ENCODE measurements at places on chromosomes 4 and X.

- no peak for DNase-seq
Observed at GRCh38 chr4:8510611-8511285, 69.4 kb upstream of the GPR78 start.

DNA sequence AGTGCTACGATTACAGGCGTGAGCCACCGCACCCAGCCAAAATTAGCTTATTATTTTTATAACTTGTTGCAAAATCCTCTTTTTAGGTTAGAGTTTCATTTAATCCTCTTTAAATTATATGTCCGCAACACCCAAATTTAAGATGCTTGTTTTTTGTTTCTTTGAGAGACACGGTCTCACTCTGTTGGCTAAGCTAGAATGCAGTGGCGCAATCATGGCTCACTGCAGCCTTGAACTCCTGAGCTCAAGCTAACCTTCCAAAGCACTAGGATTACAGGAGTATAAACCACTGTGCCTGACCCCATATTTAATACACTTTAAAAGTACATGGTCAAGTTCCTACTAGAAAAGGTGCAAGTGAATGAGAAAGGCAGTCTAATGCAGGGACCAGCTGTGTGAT, 2.2 kb downstream of the RBBP7 start:
- DNase-seq: no peak

DNA sequence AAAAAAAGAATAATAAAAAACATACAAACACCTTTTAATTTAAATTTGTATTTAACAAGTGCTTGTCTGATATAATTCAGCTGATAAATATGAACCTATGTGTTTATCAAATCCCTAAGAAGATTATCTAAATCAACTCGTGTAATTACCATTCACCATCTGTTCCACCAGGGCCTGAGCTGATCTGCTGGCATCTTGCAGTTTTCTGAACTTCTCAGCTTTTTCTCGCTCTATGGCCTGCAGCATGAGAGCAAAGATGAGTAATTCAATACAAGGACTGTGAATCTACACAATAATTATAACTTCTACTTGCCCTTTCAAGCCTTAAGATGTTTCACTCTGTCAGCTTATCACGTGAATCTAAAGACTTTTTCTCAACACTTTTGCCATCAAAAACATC, 709.7 kb downstream of the DMD start:
- no peak for DNase-seq

- no peak for DNase-seq
Observed at GRCh38 chr4:165874072-165874790, 1.2 kb downstream of the TLL1 start.

- no peak for DNase-seq
Observed at GRCh38 chrX:105647749-105648148, 174.6 kb upstream of the NRK start.

GRCh38 chr4:12545812-12546211, 938.3 kb downstream of the RAB28 start:
- no peak for DNase-seq

GRCh38 chrX:19881559-19881958, 5.8 kb downstream of the SH3KBP1 start:
- DNase-seq: no peak

DNA sequence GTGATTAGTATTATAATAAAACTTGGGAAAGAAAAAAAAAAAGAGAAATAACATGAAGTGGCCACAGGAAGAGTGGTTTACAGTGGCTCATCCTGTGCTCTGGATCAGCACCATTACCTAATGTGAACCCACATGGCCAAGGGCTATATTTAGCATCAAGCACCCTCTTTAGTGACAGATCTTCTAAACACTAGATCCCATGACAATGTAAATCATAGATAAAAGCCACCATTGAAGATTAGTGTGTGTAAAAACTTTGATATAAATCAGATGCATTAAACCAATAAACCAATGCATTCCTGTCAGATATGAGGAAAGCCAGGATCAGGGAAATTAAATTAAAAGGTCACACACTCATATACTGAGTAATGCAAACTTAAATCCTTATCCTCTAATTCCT, 400.6 kb upstream of the MAGEB18 start:
- no peak for DNase-seq

GRCh38 chr4:88320224-88320779, 35.9 kb upstream of the PPM1K start:
- no peak for DNase-seq

DNA sequence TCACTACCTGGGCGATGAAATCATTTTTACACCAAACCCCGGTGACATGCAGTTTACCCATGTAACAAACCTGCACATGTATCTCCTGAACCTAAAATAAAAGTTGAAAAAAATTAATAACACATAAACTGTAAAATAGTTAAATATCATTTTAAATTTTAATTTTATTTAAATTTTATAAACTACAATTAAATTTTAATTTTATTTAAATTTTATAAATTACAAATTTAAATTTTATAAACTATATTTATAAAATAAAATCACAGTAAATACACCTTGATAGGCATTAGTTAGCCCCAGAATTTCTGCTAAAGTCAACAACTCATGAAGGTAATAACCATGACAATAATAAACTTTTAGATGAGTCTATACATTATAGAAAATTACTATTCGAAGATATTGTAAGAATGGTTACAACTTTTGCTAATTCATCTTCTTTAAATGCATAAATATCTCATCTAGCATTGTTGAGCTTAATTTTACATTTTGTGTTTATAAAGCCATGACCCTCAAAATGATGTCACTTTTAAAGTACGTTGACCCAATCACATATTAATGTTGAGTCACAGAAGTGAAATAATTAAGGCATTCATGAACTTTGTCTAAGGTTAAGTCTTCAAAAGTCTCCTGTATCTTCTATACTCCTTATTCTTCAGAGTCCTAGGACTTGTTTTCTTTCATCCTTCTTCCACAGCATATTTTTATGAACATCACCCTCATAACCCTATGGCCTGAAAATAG, 755.8 kb upstream of the LCORL start:
- DNase-seq: no peak

DNA sequence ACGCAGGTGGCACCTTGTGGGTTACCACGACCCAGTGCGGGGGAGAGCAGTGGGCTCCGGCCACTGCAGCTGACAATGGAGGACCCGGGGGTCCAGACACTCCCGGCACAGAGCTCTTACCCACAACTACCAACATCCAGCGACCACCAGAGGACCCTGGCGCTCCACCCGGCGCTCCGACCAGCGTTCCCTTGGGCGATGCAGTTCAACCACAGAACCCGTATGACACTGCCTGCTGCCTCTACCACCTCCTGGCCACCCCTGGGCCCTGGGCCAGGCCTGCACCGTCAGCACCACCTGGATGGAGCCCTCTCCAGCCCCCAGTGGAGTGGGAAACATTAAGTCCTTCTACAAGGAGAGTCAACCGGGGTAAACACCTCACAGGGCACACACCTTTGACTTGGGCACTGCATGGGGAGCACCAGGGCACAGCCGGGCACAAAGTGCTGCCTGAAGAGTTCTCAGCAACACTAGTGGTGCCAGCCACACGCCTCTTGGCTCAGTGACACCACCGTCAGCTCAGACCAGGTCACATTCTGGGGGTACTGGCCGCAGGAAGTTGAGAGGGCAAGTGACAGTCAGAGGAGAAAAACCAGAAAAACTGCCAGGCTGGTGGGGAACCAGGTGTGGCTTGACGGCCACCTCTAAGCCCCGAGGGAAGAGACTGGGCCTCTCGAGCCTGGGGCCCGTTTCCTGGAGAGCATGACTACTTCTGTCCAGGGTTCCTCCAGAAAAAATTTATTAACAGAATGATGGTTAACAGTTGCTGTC, 2.6 kb downstream of the CTBP1 start:
- DNase-seq: no peak

GRCh38 chr4:52377563-52377962, 281.5 kb downstream of the USP46 start:
- DNase-seq: no peak

DNA sequence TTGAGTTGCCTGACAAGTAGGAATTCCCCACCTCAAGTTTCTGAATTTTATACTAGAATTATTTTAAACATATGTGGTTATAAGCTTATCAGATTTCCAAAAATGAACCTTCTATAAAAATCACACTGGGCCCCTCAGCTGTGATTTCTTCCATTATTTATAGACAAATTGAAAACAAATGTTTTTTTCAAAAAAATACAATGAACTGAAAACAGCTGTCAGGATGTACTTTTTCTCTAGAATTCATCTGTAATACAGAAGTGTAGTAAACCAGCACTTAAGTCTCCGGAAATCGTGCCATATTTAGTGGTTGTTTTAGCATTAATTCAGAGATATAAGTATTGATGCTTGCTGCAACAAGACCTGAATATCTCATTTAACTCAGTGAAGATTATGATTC, 74.0 kb downstream of the SPRY1 start:
- no peak for DNase-seq

DNA sequence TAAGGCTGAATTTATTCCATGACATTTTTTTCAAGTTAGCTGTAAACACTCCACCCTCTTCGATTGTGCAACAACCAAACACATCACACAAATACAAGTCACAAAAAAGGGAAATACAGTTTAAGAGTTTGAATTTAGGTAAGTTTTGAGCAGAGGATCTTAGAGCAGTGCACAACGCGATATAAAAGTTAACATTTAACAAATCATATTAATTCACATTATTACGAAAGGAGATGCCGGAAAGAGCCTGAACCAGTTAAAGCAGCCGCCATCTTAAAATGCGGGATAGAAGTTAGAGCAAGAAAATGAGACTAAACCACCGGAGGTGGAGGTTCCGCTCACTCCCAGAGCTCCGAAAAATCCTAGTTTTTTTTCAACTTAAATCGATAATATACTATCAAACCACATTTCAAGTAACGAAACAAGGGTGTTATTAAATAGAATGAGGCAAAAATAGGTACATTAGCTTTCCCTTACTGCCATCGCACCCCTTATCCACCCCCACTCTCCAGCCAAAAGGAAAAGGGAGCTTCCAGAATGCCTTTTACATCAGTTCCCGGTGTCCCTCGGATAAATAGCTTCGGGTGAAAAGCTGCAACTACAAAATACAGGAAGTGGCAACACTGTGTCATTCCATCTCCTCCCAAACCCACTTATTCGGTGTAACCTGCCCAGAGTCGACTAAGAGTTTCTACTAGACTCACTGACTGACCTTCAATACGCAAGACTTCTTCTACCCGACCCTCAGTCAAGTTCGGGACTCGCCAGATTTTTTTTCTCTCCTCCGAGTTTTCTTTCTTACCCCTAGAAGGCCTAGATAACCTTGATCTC, 1.9 kb downstream of the UBE2D3 start:
- peak; percentile 10 for DNase-seq

DNA sequence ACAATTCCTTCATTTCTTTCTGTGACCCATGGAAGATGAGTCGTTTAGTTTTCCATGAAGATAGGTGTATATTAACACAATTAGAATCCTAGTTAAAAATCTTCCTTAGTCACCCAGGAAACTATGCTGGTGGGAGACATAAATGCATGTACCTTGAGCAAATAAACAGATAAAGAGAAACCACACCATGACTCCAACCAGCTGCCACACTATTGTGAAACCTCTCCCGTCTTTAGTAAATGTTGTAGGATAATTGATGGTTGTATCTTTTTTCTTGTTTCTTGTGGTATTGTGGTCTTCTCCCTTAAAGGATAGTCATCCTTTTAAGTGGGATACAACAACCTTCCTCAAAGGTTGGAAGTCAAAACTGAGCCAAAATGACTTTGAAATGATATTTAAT, 103.8 kb upstream of the LEF1 start:
- no peak for DNase-seq

DNA sequence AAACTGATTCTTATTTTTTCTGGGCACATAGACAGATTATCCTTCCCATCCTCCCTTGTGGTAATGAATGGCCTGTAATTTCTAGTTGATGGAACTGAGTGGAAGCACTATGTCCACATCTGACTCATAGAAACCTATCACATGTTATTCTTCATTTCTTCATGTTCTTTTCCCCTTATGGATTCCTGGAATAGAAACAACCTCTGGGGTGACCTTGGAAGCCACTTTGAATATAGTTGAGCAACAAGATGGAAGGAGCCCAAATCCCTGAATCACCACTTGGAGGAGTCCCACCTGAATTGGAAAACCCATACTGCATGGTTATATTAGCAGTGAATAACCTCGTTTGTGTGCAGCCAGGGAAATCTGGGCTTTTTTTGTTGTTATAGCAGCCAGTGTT, 137.8 kb downstream of the MID1IP1 start:
- DNase-seq: no peak

DNA sequence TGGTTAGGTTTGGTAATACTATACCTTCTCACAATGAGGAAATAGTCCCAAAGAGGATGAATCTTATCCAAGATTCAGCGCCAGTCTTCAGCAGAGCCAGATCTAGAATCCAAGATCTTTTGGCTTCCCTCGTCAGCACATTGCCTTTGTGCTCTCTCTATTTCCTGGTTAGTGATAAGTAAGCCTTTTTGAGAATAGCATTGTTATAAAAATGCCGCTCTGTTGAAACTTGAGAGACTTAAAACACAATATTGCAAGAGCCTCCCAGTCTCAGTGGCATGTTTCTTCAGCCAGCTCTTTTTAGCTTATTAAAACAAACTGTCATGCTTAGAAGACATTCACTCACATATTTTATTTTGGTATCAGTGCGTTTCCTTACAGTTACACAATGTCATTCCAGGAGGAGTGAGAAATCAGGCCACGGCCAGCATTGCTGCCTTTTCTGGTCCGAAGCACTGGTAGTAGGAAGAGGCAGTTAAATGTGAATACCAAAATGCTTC, 141.4 kb downstream of the KLHL8 start:
- DNase-seq: no peak

DNA sequence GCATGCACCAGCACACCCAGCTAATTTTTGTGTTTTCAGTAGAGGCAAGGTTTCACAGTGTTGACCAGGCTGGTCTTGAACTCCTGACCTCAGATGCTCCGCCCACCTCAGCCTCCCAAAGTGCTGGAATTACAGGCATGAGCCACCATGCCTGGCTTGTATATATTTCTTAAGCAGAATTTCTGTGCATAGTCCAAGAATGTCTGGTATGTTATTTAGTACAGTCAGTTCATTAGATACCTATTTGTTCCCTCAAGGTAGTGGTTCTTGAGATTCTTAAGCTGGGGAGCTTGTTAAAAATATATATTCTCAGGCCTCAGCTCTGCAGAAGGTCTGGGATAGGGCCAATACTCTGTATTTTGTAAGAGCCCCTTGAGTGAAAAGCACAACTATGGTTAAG, 4.6 kb upstream of the SERTM2 start:
- DNase-seq: no peak

DNA sequence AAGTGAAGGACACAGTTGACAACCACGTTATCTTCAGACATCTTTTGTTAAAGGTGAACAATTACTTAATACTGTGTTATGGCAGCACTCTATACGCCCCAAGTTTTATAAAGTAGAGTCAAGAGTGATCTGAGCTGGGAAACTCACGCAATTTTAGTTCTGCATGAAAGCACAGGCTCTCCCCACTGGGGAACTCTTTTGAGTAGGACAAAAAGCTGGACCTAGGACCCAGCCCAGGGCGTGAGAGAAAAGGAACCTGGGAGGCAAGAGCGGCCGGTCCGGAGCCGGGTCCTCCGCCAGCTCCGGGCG, 152.6 kb upstream of the SLC4A4 start:
- no peak for DNase-seq

GRCh38 chrX:45824471-45824870, 623.8 kb upstream of the DIPK2B start:
- peak; percentile 3 for DNase-seq

Measured in NCI-H1694 (cell line).